Fibroblast of mammary gland (primary cell): ENCODE measurements at places on chromosomes 3 and 15.

- no peak for DNase-seq
Observed at GRCh38 chr3:124648551-124648950, 81.7 kb upstream of the UMPS start.

DNA sequence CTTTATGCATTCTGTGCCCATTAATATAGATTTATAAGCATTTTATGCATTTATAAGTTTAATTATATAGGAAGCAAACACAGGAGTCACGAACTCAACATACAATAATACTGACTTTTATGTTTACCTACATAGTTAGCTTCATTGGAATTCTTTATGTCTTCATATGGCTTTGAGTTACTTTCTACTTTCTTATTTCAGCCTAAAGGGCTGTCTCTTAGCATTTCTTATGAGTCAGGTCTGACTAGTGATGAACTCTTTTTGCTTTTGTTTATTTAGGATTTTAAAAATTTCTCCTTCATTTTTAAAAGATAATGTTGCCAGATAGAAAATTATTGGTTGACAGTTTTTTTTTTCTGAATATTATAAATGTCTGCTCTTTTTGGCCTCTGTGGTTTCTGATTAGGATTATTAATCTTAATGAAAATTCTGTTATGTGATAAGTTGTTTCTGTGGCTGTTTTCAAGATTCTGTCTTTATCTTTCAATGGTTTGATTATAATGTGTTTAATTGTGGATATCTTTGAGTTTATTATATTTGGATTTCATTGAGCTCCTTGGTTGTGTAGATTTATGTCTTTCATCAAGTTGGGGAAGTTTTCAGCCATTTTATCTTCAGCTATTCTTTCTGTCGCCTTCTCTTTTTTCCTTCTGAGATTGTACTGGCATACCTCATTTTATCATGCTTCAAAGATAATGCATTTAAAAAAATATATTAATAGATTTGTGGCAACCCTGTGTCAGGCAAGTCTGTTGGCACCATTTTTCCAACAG is 54.3 kb downstream of the ATP2C1 start:
- no peak for DNase-seq

GRCh38 chr3:8145661-8146060 is 356.0 kb upstream of the LMCD1 start:
- no peak for DNase-seq

DNA sequence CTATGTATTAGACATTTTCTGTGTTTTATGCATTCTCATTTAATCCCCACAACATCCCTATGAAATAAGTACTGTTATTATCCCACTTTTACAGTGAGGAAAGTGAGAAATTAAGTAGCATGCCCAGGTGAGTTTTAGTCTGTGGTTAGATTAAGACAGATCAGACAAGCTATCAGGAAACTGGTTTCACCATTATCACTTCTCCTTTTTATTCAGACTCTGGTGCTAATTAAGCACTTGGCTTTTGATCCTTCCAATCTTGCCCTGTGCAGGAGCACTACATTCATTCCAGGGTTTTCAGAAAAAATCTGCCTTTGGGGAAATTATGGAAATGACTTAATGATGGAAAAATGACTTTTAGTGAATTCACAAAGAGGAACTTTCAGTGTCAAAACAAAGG is 115.2 kb downstream of the TMEM108 start:
- DNase-seq = no peak

DNA sequence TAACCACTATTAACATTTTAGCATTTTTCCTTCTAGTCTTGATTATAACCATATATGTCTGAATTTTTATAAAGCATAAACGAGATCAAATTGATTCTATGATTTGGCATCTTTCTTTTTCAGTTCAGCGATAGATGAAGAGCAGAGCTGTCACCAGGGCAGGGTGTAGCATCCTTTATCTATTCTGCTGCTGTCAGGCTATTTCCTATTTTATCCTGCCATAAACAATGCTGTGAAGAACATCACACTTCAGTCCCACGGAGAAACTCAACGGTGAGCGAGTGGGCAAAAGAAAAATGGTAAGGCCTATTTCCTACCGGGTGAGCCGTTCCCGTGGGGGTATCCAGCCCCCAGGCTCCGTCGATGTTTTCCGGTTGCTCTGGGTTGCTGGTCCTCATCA is 15.5 kb downstream of the TMEM40 start:
- no peak for DNase-seq

DNA sequence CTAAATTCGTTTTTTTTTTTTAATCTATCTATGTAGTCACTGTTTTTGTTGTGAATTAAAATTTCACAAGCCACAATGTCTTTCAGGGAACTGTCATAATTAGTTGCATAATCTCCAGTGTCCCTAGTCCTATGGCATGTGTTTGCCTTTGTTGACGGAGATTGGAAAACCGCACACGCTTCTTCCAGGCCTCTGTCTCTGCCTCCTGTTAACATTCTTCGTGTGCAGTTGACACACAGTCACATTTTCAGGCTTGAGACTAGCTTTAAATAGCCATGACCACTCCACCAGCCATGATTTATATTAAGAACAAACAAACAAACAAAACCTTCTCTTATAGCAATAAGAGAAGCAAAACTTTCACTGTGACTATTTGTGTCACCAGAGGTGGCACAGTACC is 139.8 kb downstream of the DUT start:
- DNase-seq = no peak

DNA sequence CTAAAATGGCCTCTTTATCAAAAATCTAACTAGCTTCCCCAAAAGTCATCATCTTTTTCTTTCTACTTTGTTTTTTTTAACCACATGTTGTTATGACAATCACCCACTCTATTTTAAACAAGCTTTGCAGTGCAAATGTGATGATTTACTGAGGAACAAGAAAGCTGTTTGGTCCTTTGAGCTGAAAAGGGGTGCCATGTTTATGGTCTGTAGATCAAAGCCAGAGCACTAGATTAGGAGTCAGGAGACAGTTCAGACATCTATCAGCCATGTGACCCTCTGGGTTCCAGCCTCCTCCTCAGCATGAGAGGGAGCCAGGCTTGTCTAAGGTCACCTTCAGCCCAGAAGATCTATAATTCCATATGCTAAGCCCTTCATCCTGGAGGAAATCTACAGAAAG is 65.9 kb downstream of the RPL22L1 start:
- no peak for DNase-seq

DNA sequence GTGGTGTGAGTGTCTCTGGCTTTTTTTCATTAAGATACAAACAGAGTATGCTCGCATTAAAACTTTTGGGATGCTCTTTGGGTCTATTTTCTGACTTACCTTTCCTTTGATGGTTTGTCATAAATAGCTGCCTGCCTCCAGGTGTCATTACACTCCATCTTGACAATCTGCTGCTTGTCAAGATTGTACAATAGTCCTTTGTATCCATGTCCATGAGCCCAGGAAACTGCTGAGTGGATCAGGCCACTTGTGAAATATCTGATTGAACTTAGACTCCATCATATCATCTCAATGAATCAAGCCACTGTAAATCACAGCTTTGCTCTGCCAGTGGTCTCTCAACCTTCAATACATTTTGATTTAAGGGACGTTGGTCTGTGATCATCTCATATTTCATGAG is 135.2 kb downstream of the ECT2 start:
- no peak for DNase-seq

DNA sequence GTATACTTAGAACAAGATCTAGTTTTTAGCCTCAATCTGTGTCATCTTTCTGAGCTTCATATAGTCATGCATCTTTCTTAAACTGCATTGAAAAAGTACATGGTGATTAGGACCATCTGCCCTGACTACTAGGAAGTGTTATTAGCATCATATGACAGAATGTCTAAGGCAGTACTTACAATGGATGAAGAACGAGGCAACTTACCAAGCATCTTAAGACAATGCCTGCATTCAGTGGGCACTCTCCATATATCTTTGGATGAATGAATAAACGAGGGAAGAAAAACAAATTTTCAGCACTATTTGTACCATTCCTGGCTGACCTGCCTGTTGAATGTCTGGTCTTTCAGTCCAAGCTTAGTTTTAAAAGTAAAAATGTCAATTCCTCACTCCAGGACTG is 185.4 kb upstream of the EPHA3 start:
- DNase-seq = no peak

GRCh38 chr3:99212969-99213368 is 311.5 kb upstream of the DCBLD2 start:
- no peak for DNase-seq

DNA sequence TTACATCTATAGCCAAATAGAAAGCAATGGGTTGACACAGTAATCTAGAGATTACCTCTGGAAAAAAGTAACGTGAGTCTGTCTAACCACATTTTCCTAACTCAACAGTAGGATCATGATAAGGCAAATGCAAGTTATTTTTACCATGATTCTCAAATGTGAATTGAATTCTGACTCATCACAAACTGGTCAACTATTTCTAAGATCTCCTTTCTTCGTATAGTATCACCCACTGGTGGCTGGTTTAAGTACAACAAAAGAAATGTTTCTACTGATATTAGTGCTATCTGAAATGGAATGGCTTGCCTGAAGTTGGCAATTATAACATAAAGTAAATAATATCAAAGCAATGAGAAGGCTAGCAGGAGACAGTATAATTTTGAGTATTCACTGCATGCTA is 102.2 kb downstream of the ABI3BP start:
- DNase-seq = peak; percentile 74
